Activated CD8-positive, alpha-beta T cell treated with anti-CD3 and anti-CD28 coated beads, Interleukin-2, amount 10 ng/mL, durations not matched to agents 7 days and 5 days (primary cell): ENCODE measurements at places on chromosomes 13 and 19. TPM values are rescaled to one million over a fixed set of nuclear protein-coding genes. Genes with fewer than 3 reads are reported as not detected.
A peak's percentile ranks its signal among the peaks of the same experiment; 100 is the strongest.

GRCh38 chr19:6712231-6712630, 8.2 kb downstream of the C3 start:
- no peak for DNase-seq

GRCh38 chr13:27421101-27421871, 3.1 kb upstream of the GTF3A start:
- no peak for DNase-seq

DNA sequence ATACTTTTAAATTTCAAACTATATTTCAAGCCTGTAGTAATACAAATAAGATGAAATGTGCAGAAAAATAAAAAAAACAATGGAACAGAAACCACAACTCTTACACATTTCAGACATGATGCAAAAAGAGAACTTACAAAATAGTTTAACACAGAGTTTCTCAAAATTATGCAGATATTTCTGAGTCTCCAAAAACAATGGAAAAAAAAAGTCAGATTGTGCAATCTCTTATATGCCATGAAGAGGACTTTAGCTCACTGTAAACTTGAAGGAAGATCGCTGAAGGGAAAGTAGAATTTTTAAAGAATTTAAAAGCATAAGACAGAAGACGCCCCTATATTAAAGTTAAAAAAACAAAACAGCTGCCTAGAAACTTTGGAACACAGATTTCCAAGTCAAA, 20.4 kb downstream of the ZNF708 start:
- DNase-seq = no peak

GRCh38 chr19:8192221-8192820, 16.8 kb upstream of the CERS4 start:
- no peak for DNase-seq

- no peak for DNase-seq
Measured at GRCh38 chr13:98488736-98489135, 88.2 kb downstream of the STK24 start.

DNA sequence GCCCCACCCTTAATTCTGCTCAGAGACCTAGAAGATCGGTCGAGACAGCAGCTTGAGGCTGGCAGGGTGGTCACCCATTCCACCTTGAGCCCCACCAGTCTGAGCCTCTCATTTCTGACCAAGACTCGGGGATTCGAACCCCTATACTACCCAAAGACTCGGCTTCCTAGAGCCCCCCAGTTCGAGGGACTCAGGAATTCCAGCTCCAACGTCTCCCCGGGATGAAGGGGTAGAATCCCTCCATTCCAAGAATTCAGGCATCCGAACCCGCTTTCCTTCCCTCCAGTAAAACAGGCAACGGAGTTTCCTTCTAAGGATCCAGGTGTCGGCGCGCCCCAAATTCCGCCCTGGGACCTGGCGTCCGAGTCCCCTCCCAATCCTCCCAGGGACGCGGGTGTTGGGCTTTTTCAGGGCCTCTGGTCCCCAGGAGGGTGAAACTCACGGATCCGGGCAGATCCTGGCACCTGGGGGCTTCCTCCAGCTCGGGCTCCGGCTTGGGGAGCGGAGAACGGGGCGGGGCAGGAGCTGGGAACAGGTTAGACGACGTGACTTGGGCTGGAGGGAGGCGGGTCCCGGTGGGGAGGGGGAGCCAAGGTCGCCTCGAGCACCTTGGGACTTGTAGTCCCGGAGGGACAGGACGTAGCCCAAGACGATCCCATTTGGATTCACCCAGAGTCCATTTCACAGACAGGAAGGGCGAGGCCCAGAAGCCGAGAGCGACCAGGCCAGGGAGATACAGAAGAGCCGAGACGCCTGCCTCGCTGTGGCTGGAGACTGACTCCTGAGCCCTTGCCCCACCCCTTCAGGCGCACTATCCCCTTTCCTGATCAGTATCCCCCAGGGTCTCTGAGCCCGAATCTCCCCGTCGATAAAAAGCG, at the start of gene PPP1R13L:
TSS of gene PPP1R13L (minus strand) at position 513 of the 878 bp plus-strand sequence. CDS start 6,751 bp downstream, outside the sequence.
- peak; percentile 73 for DNase-seq

DNA sequence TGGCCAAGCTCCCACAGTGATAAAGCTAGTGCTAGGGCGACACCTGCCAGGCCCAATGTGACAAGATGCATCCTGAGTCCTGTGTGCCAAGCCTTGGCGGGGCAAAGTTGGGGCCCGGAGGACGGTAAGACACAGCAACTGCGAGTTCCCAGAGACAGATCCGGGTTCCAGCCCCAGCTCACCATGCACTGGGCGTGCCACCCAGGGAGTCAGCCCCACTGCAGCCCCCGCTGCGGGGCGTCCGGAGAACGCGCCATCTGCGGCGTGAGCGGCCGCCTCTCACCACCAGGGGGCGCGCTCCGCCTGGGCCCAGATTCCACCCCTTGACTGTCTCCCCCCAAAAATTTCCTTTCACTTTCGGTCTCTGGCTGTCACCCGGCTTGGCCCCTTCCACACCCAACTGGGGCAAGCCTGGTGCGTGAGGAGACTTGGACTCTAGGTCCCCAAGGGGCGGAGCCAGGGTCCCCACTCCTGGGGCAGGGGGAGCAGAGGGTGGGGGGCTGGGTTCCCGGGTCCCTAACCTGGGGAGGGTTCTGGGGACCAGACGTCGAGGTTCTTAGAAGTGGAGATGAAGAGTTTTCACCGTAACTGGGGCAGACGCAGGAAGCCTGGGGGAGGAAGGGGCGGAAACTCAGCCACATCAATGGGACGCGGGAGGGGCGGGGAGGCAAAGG, at the start of gene FLT3LG:
TSS of gene FLT3LG (plus strand) at position 348 of the 674 bp plus-strand sequence. CDS start 425 bp downstream, outside the sequence.
- peak; percentile 99 for DNase-seq

DNA sequence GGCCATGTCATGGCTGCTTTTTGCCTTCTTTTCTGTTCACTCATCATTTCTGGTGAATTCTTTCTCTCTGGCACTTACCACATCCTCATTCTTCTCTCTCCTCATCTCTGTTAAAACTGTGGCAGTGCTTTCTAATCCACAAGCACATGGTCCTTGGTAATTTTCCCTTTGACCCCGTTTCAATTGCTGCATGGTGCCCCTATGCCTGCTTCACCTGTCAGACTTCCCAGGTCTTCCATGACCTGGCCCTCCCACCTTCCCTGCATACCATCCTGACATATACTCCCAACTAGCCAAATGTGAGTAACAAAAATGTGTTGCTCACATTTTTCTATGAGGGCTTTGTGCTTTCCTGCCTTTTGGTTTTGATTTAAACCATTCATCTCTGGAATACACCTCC, 286.5 kb downstream of the MTUS2 start:
- DNase-seq = no peak

- peak; percentile 69 for DNase-seq
Measured at GRCh38 chr13:110714797-110715394, 1.4 kb downstream of the ING1 start.

DNA sequence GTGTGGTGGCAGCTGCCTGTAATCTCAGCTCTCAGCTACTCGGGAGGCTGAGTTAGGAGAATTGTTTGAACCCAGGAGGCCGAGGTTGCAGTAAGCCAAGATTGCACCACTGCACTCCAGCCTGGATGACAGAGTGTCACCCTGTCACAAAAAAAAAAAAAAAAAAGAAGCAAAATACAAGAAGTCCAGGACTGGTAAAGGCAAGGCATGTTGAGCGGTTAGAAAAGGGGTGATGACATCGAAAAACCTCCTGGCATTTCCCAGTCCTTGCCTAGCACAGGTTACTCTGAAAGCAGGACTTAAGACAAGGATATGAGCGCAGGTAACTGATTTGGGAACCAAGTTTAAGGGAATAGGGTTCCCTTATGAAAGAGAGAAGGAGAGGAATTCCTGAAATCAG, 2.5 kb upstream of the LILRB4 start:
- no peak for DNase-seq

The POLR2I gene
- 50.5 TPM for total RNA-seq

The IGFL1 gene
- total RNA-seq = not detected

The IZUMO4 gene
- 9.5 TPM for total RNA-seq

The DACT3 gene
- total RNA-seq = 0.42 TPM

The RNF6 gene
- 34.2 TPM for total RNA-seq

The ZSWIM9 gene
- 10.3 TPM for total RNA-seq

The CYP2S1 gene
- 0.83 TPM for total RNA-seq

The KCNN4 gene
- 31.9 TPM for total RNA-seq
